ENCODE measurements at places on chromosomes 12 and 14.

GRCh38 chr12:112413855-112414625, 4.6 kb upstream of the RPL6 start:
- DNase-seq = no peak

DNA sequence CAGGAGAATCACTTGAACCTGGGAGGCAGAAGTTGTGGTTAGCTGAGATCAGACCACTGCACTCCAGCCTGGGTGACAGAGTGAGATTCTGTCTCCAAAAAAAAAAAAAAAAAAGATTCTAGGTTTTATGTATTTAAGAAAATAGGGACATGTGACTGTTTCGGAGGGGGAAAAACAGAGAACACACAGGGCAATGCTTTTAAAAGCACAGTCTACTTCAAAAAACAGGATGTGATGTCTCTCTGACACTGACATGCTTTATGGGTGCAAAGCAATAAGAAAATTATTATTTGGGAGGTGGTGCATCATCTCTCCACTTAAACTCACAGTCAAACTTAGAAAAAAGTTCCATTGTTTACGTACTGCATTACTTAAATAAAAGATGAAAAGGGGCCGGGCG, 28.7 kb downstream of the CLIP1 start:
- no peak for DNase-seq

GRCh38 chr12:52686063-52686462, 5.9 kb upstream of the KRT1 start:
- no peak for DNase-seq

DNA sequence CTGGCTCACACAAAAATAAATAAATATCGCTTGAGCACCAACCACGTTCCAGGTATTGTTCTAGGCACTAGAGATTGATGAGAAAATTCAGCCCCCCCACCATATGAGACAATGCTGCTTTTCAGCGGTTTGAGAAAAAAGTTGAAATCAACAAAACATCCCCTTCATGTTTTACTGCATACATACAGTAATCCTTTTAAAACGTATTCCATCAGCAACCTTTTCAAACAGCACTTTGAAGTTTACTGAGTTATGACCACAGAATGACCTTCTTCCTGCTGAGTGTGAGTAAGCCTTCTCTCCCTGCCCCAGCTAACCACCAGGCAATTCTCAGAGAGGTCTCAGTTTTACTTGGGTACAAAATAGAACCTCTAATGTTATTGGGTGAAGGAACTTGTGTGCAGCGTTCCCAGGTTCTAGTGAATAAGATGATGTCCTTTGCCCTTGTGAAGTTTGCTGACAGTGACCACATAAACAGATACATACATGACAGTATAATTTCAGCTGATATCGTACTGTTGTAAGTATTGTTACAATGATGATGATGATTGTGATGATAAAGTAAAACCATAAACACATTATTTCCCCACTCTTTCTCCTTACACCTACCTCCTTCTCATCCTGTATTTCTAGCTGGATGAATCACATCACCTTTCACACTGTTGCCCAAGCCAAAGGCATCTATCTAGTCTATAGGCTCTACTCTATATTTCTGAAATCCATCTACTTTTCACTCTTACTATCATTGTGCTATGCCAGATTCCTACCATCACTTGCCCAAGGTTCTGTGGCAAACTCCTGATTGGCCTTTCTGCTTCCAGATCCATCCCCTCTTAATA, 124.4 kb upstream of the KRR1 start:
- no peak for DNase-seq

- no peak for DNase-seq
These were observed 325.2 kb upstream of the DIO2 start for GRCh38 chr14:80536456-80536855.

- DNase-seq = no peak
These were observed 33.6 kb downstream of the CDKL1 start for GRCh38 chr14:50362764-50363713.

GRCh38 chr14:67050896-67051295, 138.3 kb upstream of the GARIN2 start:
- DNase-seq = no peak

Data from activated naive CD4-positive, alpha-beta T cell (primary cell).